ENCODE measurements at places on chromosomes 2 and 18. TPM values are rescaled to one million over a fixed set of nuclear protein-coding genes. Genes with fewer than 3 reads are reported as not detected.

The GKN1 gene
- total RNA-seq: not detected

GRCh38 chr18:50590593-50590992 is 30.7 kb downstream of the MAPK4 start:
- no peak for DNase-seq

GRCh38 chr18:56995579-56996188 is 151.2 kb upstream of the BOD1L2 start:
- no peak for DNase-seq

GRCh38 chr18:10030816-10031541 is 117.2 kb downstream of the VAPA start:
- no peak for DNase-seq

DNA sequence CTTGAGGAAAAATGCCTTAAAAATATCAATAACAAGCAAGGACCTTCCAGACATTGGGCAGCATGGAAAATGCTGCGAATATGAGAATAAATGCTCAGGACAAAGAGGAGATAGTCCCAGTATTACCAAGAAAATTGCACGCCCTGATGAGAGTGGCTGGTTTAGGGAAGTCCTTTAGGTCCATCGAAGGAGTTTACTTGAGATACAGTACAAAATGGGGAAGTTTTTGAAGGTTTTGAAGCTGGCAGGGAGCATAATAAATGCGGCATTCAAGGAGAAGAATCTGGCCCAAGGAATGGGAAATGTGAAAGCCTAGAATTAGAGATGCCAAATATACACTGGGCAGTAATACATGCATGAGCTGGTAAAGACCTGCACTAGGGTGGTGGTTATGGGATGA is 90.2 kb upstream of the SPATS2L start:
- no peak for DNase-seq

The ENOSF1 gene
- 62.3 TPM for total RNA-seq

The RHBDD1 gene
- total RNA-seq: 7.9 TPM

- DNase-seq: peak; percentile 45
Measured at GRCh38 chr18:61606759-61607158, 273.5 kb downstream of the CDH20 start.

GRCh38 chr2:150466741-150467620 is 20.5 kb downstream of the RND3 start:
- DNase-seq: no peak

GRCh38 chr2:152335016-152335725 is at the start of gene FMNL2:
TSS of gene FMNL2 (plus strand) at chr2:152335174.
- DNase-seq: peak; percentile 86

DNA sequence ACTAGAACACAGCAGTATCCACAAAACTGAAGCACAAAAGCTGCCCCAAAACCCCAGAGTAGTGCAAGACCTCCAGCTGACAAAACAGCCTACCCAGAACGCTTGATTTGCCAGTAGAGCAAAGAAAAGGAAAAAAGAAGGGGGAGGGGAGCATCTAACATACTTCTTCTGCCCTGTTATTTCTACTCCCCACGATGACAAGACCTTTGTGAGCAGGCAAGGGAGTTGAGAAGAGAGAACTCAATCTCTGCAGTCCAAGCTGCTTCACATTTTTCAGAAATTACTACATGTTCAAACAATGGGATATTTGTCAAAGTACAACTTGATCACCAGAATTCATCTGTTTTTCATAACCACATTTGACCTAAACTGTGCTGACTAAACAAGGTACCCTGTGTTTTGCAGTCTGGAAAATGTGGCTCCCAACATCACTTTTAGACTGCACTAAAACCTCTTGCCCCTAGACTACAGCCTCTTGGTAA is 286.7 kb downstream of the EXOC6B start:
- DNase-seq: no peak

- DNase-seq: peak; percentile 6
Measured at GRCh38 chr2:20156836-20157192, 68.1 kb downstream of the SDC1 start.

- no peak for DNase-seq
Measured at GRCh38 chr2:161825429-161825828, 201.2 kb downstream of the SLC4A10 start.

- DNase-seq: peak; percentile 35
Measured at GRCh38 chr2:175690113-175690837, 311.8 kb downstream of the LNPK start.

DNA sequence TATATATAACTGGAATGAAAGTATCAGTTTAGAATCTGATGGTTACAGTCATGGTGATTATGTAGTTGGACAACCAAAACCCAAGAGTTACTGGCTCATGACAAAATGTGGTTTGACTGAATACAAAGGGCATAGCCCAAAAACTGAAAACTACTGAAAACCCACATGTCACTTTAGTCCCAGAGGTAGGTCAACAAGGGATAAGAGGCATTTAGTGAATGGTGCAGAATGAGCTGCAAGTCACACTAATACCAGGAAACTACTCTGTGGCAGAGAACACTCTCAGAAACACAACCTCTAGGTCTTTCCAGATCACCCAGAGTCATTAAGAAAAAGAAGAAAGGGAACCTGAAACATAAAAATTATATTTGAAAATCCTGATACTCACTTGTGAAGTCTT is 154.5 kb downstream of the AGPS start:
- DNase-seq: no peak

DNA sequence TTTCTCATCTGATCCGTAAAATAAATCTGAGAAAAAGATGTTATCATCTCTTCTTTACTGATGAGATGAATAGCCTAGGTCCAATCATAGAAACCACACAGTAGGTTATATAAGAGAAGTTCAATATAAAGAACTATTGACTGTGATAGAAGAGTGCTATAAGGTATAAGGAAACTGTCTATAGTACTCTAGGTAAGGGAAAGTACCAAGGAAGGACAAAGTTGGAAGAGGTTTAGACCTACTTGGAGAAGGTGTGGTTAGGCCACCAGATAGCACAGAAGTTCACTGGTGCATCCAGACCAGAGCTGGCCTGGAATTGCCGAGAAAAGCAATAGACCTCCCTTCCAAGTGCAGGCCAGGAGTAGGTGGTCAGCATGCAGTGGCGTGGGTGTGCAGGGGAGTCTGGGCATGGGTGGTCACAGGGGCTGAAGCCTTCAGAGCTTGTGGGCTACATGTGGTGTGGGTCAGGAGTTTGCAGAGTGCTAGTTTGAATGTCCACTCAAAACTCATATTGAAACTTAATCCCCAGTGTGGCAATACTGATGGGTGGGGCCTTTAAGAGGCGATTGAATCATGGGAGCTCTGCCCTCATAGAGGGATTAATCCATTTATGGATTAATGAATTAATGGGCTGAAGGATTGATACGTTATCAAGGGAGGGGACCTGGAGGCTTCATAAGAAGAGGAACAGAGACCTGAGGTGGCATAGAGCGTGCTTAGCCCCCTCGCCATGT is 86.3 kb downstream of the ALPK2 start:
- no peak for DNase-seq

GRCh38 chr18:13559754-13560153 is 166.6 kb downstream of the FAM210A start:
- no peak for DNase-seq

The SLC9A4 gene
- 0.78 TPM for total RNA-seq

DNA sequence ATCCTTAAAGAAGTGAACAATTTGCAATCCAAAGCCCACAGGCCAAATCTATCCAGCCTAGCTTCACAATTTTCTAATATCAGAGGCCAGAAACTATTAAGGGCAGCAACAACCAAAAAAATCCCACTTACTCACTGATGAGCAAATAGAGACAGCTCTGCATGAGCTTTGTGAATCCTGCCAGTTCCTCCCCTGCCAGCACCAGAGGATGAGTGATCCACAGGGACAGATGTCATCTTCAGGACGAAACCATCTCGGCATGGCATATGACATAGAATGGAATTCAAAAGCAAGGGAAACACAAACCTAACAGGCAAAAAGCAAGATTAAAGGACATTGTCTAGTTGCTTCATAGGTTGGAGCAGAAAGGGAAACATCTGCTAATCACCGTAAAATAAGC is 2.2 kb upstream of the DSC2 start:
- DNase-seq: no peak

DNA sequence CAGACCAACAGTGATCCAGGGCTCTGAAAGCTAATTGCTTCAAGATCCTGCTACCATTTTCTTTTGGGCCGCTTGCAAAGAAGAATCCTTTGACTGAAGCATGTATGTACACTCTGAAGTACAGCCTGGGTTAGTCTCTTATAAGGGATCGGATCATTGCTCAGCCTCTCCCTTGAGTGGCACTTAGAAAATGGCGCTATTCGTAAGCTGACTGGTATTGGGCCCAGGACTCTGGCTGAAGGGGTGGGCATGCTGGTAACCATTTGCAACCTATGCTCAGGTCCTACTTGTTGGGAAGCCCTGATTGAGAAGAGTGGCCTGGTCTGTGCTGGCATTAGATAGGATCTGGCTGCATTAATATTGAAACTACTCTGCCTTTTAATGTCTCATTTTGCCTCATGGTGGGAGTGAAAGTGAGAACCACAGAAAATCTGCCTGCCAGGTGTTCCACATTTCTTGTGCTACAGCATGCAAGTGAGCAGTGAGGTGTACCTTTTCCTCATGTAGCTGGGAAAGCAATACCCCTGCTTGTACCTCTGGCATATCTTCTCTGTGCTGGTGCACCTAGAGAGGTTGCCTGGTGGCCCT is 661 bp upstream of the MGAT5 start:
- DNase-seq: no peak
